ENCODE measurements at places on chromosomes 11 and 22.
A peak's percentile ranks its signal among the peaks of the same experiment; 100 is the strongest.

GRCh38 chr11:63847363-63847762, 8.5 kb downstream of the MARK2 start:
- DNase-seq: no peak

GRCh38 chr11:74636630-74637184, 44.3 kb downstream of the POLD3 start:
- DNase-seq: no peak

- DNase-seq: no peak
These were observed 5.5 kb downstream of the EHD1 start for GRCh38 chr11:64872790-64873488.

DNA sequence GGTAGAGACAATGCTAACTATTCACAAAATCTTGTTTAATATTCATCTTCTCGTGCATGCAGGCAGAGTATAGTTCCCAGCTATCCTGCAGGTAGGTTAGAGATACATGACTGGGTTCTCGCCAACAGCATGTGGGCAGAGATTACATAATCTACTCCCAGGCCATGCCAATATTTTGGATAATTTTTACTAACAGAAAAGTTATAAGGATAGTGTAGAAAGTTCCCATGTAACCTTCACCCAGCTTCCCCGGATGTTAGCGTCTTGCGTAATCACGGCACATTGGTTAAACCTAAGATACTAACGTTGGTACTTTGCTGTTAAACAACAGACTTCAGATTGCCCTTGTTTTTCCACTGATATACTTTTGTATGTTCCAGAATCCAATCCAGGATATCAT, 215.5 kb upstream of the LARGE1 start:
- DNase-seq: no peak

DNA sequence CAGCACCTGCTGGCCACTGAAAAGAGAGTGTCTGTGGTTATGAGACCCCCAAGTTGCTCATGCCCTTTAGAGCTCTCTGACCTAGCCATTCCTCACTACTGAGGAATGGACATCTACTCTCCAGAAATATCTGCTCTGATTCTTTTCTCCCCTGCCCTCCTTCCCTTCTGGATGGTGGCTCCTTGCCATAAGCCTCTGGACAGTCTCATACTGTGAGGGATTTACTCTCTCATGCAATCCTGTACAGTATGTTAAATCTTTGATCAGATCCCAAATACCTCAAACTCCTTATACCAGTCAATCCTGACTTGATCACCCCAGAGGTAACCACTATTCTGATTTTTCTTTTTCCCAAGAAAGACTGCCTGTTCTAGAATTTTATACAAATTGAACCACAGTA, 80.7 kb downstream of the ARHGAP20 start:
- no peak for DNase-seq

GRCh38 chr22:23402275-23403151, 177.6 kb downstream of the IGLL1 start:
- no peak for DNase-seq

GRCh38 chr11:134932761-134933160, 520.7 kb upstream of the B3GAT1 start:
- DNase-seq: no peak

DNA sequence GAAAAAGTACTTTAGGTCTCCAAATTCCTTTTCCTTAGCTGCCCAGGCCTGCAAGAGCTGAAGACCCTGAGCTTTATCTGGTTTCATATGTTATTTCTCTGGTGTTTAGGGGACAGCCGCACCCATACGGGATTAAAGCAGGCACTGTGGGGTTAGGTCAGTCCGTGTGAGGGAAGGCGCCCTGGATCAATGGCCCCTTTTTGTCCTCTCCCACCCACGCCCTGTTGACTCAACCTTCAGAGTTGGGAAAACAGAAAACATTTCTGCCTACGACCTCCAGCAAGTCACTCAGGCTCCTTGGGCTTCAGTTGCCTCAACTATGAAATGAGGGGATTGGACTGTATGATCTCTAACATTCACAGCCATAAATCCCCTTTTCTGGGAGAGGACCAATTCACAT, 55.2 kb upstream of the BARX2 start:
- no peak for DNase-seq

- DNase-seq: no peak
These were observed 938 bp downstream of the SHISAL1 start for GRCh38 chr22:44311855-44312170.

DNA sequence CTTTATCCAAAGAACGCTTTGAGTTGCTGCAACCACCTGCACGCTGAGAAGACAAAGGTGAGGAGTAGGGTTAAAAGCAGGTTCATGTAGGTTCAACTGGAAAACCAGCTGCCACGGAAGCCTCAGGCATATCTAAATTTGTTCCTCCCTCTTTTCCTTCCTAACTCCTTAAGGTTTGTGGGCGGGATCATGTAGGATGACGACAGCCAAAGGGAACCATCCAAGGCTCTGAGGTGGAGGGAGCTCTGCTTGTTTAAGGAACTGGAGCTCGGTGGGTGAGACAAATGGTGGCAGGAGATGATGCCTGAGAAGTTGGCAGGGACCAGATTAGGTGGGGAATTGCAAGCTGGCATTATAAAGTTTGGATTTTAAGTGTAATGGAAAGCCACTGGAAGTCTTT, 60.3 kb downstream of the SPON1 start:
- DNase-seq: no peak

- DNase-seq: peak; percentile 56
These were observed 24.4 kb downstream of the SREBF2 start for GRCh38 chr22:41857155-41857859.

DNA sequence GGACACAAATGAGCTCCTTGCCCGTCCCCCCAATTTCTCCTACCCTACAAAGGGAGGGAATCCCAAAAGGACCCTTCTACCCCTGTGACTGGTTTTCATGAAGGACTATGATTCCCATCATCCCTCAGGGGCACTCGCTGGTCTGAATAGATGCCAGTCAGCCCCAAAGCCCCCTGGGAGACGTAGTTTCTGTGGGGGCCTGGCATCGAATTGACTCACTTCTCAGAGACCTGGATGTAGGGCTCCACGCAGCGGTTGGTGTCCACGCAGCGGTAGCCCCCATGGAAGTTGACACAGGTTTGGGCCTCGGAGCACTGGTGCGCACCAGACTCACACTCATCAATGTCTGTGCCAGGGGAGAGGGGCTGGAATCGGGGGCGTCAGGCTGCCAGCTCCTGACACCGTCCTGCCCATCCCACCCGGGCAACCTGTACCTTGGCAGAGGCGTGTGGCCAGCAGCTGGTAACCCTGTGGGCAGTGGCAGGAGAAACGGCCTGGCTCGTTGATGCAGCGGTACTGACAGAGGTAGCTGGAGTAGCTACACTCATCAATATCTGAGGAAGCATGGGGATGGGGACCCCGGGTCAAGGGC, 4.4 kb downstream of the EFEMP2 start:
- DNase-seq: no peak

DNA sequence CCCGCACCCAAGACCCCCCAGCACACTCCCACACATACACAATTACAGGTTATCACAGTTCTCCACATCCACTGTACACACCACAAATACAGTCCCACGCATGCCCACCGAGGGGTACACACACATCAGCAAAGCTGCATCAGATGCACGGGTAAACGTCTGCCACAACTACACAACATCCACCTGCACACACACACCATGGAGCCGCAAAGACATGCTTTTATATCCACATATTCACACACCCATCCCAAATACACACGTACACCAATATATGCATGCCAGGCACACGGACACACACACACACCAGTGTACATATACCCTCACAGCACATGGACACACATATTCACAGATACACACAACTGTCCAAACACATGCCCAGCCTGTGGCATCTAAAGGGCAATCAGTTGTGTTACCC, 5.4 kb upstream of the KCNJ4 start:
- no peak for DNase-seq

DNA sequence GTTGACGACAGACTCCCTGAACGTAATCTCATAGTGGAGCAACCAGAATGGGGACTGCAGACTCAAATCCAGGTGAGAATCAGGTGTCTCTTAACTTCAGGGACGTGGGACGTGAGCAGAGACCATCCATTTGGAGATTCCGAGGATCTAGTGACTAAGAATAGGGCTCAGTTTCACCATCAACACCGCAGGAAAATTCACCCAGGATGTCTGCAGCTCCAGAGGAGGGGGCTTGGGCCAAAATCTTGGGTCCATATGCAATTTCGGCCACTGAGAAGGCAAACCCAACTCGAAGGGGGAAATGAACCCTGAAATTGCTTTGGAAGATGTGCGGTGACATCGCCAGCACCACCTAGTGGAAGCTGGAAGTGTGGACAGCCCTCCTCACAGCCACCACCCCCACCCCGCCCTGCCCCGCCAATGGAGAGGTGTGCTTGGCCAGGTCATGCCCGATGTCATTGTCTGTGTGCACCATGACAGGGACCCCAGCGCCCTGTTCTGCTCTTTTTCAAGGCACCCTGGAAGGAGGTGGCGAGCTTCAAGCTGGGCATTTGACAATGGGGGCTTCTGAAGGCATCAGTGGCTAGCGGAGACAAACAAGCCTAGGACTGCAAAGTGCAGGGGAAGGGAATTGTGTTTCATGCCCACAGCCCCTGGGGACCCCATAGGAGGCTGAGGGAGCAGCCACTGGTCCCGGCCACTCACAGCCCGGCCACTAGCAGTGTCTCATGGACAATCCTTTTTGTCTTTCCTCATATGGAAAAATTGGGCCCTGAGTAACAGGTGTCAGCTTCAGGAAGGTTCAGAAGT, 24.8 kb downstream of the APOL1 start:
- peak; percentile 41 for DNase-seq

DNA sequence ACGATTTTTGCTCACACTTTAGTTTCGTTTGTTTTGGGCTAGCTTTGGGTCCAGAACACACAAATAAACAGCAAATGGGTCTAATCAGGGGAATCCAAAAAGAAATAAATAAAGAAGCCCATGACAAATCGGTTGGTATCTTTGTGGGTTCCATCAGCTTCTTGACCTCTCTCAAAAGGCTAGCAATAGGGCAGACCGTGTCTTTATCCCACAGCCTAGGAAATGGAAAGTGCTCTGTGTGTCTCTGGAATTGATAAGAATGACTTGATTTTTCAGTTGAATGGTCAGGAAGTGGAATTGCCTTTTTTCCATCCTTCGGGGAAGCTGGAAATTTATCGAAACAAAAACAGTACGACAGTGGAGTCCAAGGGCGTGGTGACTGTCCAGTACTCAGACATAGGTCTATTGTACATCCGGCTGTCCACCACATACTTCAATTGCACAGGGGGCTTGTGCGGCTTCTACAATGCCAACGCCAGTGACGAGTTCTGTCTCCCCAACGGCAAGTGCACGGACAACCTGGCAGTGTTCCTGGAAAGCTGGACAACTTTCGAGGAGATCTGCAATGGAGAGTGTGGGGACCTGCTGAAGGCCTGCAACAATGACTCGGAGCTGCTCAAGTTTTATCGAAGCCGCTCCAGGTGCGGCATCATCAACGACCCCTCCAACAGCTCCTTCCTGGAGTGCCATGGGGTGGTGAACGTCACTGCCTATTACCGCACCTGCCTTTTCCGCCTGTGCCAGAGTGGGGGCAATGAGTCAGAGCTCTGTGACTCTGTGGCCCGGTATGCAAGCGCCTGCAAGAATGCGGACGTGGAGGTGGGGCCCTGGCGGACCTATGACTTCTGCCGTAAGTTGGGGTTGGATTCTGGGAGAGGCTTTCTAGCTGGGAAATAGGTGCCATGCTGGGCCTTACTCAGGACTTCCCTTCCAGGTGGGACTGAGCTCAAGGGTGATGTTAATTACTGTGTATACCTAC, 28.6 kb downstream of the TECTA start:
- DNase-seq: no peak

DNA sequence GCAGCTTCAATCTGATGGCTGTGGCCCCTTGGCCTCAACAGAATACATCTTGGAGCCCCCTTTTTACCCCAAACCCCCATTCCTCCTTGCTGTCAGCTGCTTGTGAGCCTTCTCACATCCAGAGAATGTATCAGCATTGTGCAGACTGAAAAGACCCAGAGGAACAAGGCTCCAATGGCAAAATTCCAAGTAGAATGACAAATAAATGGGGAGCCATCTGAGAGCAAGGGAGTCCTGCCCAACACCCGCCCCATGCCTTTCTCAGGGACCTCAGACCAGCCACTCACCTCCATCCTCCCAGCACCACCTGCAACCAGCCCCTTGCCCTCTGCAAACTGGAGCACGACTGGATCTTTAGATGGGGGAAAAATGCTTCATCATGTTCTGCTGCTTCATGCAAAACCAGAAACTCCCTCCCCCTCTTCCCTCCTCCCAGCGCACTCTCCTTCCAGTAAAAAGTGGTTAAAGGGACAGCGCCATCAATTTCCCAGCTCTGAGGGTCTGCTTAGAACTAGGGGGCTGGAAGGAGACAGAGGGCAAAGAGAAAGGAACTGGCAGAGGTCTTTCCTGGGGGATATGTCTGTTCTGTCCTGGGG, 2.2 kb upstream of the NEFH start:
- DNase-seq: no peak

Data from stimulated activated CD8-positive, alpha-beta memory T cell treated with anti-CD3 and anti-CD28 coated beads, Interleukin-7, amount 100 ng/mL, for 24 hours (primary cell).